GM23248 (cell line): ENCODE measurements at places on chromosomes 7 and 10. TPM values are rescaled to one million over a fixed set of nuclear protein-coding genes. Genes with fewer than 3 reads are reported as not detected.

The DLX5 gene
- total RNA-seq: not detected in 2 replicates

The LRIT1 gene
- total RNA-seq: not detected in 2 replicates

The SPDYE11 gene
- total RNA-seq: not detected in 2 replicates

The PALD1 gene
- not detected in 2 replicates for total RNA-seq

The PNLIP gene
- total RNA-seq: not detected in 2 replicates

The ABCB1 gene
- 0.11 TPM in 1 of 2 replicates, not detected in the other for total RNA-seq

The IFIT3 gene
- 10.9 and 19.0 TPM in 2 replicates for total RNA-seq

The ADAMTS14 gene
- 0.97 and 1.4 TPM in 2 replicates for total RNA-seq

The SEMA3D gene
- total RNA-seq: 6.6 and 10.1 TPM in 2 replicates

The PNLIPRP2 gene
- total RNA-seq: not detected in 2 replicates

The CTNNA3 gene
- total RNA-seq: not detected in 2 replicates

The ASB10 gene
- not detected in 2 replicates for total RNA-seq

The TRIP6 gene
- total RNA-seq: 113 and 121 TPM in 2 replicates

The GRB10 gene
- 24.0 and 25.9 TPM in 2 replicates for total RNA-seq

The NSMCE4A gene
- total RNA-seq: 29.2 and 37.9 TPM in 2 replicates

The SKIDA1 gene
- not detected in 2 replicates for total RNA-seq

The KDM7A gene
- total RNA-seq: 6.7 and 7.8 TPM in 2 replicates

The RABGEF1 gene
- 70.8 and 71.5 TPM in 2 replicates for total RNA-seq

The LIPM gene
- not detected in 2 replicates for total RNA-seq

The C10orf53 gene
- not detected in 2 replicates for total RNA-seq

The C10orf143 gene
- total RNA-seq: 0.76 TPM in 1 of 2 replicates, not detected in the other

The RELN gene
- 0.38 and 0.97 TPM in 2 replicates for total RNA-seq

The NUP42 gene
- 34.2 and 61.3 TPM in 2 replicates for total RNA-seq

The ADAM22 gene
- 0.54 TPM in 1 of 2 replicates, not detected in the other for total RNA-seq

The IFIT1 gene
- 15.2 and 18.6 TPM in 2 replicates for total RNA-seq

The TCF7L2 gene
- 4.2 and 6.2 TPM in 2 replicates for total RNA-seq

The PRKG1 gene
- total RNA-seq: 21.8 TPM in 2 replicates

The HMX2 gene
- total RNA-seq: not detected in 2 replicates

The MYPN gene
- total RNA-seq: 14.5 and 20.0 TPM in 2 replicates

The THNSL1 gene
- total RNA-seq: 2.7 and 3.0 TPM in 2 replicates

The CLCN1 gene
- not detected in 2 replicates for total RNA-seq

The PILRA gene
- total RNA-seq: not detected in 2 replicates

The AS3MT gene
- total RNA-seq: 1.3 and 2.3 TPM in 2 replicates

The SEMA3A gene
- total RNA-seq: 36.5 and 48.4 TPM in 2 replicates

The C10orf105 gene
- total RNA-seq: not detected in 2 replicates

The LBX1 gene
- total RNA-seq: not detected in 2 replicates

The ACSL5 gene
- 1.8 and 3.2 TPM in 2 replicates for total RNA-seq

The GTF2I gene
- 76.0 and 80.2 TPM in 2 replicates for total RNA-seq

The NAPEPLD gene
- total RNA-seq: 4.4 and 21.1 TPM in 2 replicates

The WASHC2A gene
- 23.0 and 23.9 TPM in 2 replicates for total RNA-seq

The NKX1-2 gene
- not detected in 2 replicates for total RNA-seq

The IQCE gene
- 14.9 and 24.4 TPM in 2 replicates for total RNA-seq
